Mesenteric fat pad (tissue), 1 donor: ENCODE measurements at places on chromosomes 2 and 18. TPM values are rescaled to one million over a fixed set of nuclear protein-coding genes. Genes with fewer than 3 reads are reported as not detected.

The MYCN gene
- total RNA-seq: 0.29 TPM

The GRP gene
- not detected for total RNA-seq

The ANKRD23 gene
- total RNA-seq: 2.8 TPM

The RIT2 gene
- not detected for total RNA-seq

The GPR75 gene
- 2.5 TPM for total RNA-seq

The L3MBTL4 gene
- total RNA-seq: 7.5 TPM

The MROH2A gene
- not detected for total RNA-seq

The SRSF7 gene
- 151 TPM for total RNA-seq
